CD8-positive, alpha-beta memory T cell (primary cell): ENCODE measurements at places on chromosomes 16 and 17. TPM values are rescaled to one million over a fixed set of nuclear protein-coding genes. Genes with fewer than 3 reads are reported as not detected.

- no peaks in the 10 kb centered on the region for H3K36me3 ChIP-seq
- H3K4me1 ChIP-seq, result no peaks in the 10 kb centered on the region
- no peak for DNase-seq
- H3K4me3 ChIP-seq, result no peak overlapping the region
- no peak overlapping the region for H3K27ac ChIP-seq
Observed at GRCh38 chr17:13690806-13691205, 89.1 kb upstream of the HS3ST3A1 start.

GRCh38 chr17:44636562-44636961 is 19.7 kb upstream of the MEIOC start:
- no peak for DNase-seq
- H3K4me1 ChIP-seq, result no peaks in the 10 kb centered on the region
- no peak overlapping the region for H3K4me3 ChIP-seq
- no peak overlapping the region for H3K27ac ChIP-seq
- no peaks in the 10 kb centered on the region for H3K36me3 ChIP-seq

DNA sequence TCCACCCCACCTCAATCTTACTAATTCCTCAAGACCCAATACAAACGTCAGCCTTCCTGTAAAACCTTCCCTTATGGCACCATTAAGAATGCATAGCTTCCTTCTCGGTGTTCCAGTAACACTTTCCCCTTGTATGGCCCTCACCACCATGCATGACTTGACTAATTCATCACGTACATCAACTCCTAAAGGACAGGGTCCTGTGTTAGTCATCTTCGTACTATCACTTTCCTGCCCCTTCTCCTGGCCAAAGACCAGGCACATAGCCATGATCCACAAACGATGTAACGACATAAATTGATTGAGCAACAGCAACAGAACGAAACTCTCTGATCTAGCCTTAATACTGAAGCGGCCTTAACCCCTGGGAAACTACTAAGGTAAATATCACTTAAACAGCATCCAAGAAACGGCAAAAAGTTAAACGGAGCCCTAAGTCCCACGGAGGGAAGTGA is 612 bp downstream of the PSMD12 start:
- H3K36me3 ChIP-seq, result peaks cover 1% of the 10 kb centered on the region
- no peak for DNase-seq
- peak overlapping the region; percentile 90 for H3K4me3 ChIP-seq
- peaks cover 32% of the 10 kb centered on the region for H3K4me1 ChIP-seq
- H3K27ac ChIP-seq, result peak overlapping the region; percentile 92

Gene CAMKK1
- 2.3 TPM for total RNA-seq

DNA sequence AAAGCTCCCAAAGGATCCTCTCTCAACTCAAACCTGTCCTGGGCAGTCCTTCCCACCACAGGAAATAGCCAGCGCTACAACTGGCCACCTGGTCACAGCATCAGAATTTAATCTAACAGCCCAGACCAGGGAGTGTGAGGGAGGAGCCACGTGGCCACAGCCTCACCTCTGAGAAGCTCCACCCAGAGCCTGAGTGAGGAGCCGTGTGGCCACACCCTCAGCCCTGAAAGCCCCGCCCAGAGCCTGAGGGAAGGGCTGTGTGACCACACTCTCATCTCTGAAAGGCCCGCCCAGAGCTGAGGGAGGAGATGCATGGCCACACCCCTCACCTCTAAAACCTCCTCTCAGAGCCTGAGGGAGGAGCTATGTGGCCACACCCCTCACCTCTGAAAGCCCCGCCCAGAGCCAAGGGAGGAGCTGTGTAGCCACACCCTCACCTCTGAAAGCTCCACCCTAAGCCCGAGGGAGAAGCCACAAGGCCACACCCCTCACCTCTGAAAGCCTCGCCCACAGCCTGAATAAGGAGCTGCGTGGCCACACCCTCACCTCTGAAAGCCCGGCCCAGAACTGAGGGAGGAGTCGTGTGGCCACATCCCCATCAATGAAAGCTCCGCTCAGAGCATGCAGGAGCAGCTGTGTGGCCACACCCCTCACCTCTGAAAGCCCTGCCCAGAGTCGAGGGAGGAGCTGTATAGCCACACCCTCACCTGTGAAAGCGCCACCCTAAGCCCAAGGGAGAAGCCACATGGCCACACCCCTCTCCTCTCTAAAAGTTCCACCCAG is 28.6 kb downstream of the SLC38A8 start:
- no peak overlapping the region for H3K4me3 ChIP-seq
- H3K36me3 ChIP-seq, result no peaks in the 10 kb centered on the region
- no peaks in the 10 kb centered on the region for H3K27me3 ChIP-seq
- no peak overlapping the region for H3K27ac ChIP-seq

Gene CSH2
- total RNA-seq, result not detected

DNA sequence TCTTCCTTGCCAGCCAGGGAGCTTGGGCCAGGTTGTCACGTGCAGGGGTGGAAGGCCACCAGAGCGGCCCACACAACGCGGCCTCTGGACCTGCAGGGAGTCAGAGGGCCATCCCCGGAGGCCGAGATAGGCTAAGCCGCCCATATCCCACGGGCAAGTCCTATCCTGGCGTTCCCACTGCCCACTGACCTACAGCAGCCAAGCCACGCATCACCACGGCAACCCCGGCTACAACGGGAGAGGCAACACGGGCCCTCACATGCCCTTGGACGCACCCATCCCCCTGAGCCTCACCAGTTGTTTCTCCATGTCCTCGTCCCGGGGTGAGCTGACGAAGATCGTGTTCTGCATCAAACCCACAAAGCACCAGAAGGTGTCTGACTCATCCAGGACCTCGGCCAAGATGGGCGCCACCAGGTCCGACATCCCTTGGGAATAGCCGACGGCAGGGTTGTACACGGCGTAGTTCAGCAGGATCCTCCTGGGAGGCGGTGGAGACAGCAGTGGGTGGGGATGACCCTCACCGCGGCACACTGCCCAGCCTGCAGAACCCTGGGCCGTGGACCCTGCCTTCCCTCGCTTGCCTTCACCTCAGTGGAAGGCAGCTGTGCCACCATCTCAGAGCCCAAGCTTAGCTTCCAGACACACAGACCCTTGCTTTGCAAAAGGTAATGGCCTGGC is 88.2 kb downstream of the TBC1D16 start:
- H3K27me3 ChIP-seq, result no peaks in the 10 kb centered on the region
- no peak overlapping the region for H3K4me3 ChIP-seq
- H3K36me3 ChIP-seq, result no peaks in the 10 kb centered on the region
- H3K27ac ChIP-seq, result no peak overlapping the region
- peaks cover 8% of the 10 kb centered on the region for H3K4me1 ChIP-seq

Gene C1QTNF8
- total RNA-seq, result not detected

- no peak overlapping the region for H3K4me3 ChIP-seq
- peaks cover 35% of the 10 kb centered on the region for H3K4me1 ChIP-seq
- no peak for DNase-seq
- H3K27me3 ChIP-seq, result no peaks in the 10 kb centered on the region
Observed at GRCh38 chr17:64003526-64004121, 5.5 kb downstream of the PRR29 start.

DNA sequence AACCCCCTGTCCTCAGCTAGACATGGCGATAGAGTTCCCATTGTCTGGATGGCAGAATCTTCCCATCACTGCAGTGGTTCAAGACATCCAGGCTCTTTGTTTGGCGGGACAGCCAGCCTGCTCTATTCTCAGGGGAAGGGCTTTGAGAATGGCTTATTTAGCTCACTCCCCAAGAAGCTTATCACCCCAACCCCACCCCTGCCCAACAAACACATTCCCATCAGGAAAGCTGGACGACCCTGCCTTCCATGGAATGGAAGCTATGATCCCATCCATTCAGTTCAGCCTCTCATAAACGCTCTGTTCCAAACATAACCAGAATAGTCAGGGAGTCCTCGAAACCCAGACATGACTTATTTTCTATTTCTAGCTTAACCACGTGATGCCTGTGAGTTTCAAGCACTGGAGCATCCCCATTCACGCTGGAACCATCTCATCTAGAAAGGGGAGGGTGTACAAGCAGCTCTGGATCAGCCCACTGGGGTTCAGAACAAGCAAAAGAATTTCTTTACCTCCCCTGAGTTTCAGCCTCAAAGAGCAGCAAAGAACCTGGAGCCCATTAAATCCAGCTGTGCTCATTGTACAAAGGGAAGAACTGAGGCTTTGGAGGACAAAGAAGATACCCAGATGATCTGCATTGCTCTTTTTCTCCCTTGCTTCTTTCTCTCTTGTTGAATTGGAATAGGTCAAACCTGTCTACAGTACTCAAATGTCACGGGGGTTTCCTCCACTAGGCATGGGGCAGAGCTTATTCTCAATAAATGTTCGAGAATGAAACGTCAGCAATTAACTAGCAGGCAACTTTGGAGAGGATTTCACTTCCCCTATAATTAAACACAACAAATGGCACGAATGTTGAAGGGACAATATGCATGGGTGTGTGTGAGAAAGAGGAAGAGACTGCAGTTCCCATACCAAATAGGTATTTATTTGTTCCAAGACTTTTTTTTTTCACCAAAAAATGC is 93.1 kb downstream of the XYLT1 start:
- no peaks in the 10 kb centered on the region for H3K36me3 ChIP-seq
- H3K27ac ChIP-seq, result no peak overlapping the region
- H3K4me1 ChIP-seq, result peaks cover 30% of the 10 kb centered on the region
- no peak for DNase-seq
- no peaks in the 10 kb centered on the region for H3K27me3 ChIP-seq
- no peak overlapping the region for H3K4me3 ChIP-seq

- H3K27me3 ChIP-seq, result no peaks in the 10 kb centered on the region
- H3K27ac ChIP-seq, result no peak overlapping the region
- no peaks in the 10 kb centered on the region for H3K36me3 ChIP-seq
- no peak overlapping the region for H3K4me3 ChIP-seq
- no peak for DNase-seq
Observed at GRCh38 chr17:27415120-27415795, 41.0 kb upstream of the KSR1 start.

Gene UNKL
- total RNA-seq, result 32.9 TPM

DNA sequence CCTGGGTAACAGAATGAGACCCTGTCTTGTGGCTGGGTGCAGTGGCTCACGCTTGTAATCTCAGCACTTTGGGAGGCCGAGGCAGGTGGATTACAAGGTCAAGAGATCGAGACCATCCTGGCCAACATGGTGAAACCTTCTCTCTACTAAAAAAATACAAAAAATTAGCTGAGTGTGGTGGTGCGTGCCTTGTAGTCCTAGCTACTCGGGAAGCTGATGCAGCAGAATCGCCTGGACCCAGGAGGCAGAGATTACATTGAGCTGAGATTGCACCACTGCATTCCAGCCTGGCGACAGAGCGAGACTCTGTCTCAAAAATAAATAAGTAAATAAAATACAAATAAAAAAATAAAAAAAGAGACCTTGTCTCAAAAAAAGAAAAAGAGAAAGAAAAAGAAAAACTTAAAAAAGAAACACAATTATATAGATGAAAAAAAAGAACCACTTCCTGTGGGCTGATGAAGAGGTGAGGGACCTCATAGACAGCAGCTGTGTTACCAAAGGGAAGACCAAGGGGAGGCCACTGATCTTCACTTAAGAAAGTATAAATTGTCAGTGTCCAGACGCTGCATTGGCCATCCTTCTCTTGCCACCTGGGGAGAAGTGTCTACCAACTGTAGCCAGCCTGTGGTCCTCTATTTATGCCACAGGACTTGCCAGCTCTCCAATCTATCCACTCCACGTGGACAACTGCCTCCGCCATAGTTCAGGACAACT is 24.4 kb upstream of the SMG1 start:
- no peak for DNase-seq
- peaks cover under 1% of the 10 kb centered on the region for H3K27me3 ChIP-seq
- H3K27ac ChIP-seq, result no peak overlapping the region
- no peak overlapping the region for H3K4me3 ChIP-seq
- no peaks in the 10 kb centered on the region for H3K36me3 ChIP-seq

DNA sequence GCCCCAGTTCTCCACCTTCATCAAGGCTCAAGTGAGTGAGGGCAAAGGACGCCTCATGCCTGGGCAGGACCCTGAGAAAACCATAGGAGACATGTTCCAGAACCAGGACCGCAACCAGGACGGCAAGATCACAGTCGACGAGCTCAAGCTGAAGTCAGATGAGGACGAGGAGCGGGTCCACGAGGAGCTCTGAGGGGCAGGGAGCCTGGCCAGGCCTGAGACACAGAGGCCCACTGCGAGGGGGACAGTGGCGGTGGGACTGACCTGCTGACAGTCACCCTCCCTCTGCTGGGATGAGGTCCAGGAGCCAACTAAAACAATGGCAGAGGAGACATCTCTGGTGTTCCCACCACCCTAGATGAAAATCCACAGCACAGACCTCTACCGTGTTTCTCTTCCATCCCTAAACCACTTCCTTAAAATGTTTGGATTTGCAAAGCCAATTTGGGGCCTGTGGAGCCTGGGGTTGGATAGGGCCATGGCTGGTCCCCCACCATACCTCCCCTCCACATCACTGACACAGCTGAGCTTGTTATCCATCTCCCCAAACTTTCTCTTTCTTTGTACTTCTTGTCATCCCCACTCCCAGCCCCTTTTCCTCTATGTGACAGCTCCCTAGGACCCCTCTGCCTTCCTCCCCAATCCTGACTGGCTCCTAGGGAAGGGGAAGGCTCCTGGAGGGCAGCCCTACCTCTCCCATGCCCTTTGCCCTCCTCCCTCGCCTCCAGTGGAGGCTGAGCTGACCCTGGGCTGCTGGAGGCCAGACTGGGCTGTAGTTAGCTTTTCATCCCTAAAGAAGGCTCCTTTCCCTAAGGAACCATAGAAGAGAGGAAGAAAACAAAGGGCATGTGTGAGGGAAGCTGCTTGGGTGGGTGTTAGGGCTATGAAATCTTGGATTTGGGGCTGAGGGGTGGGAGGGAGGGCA is 9.7 kb downstream of the FKBP10 start:
- no peaks in the 10 kb centered on the region for H3K27me3 ChIP-seq
- H3K4me1 ChIP-seq, result no peaks in the 10 kb centered on the region
- no peaks in the 10 kb centered on the region for H3K36me3 ChIP-seq
- H3K4me3 ChIP-seq, result no peak overlapping the region
- no peak for DNase-seq

DNA sequence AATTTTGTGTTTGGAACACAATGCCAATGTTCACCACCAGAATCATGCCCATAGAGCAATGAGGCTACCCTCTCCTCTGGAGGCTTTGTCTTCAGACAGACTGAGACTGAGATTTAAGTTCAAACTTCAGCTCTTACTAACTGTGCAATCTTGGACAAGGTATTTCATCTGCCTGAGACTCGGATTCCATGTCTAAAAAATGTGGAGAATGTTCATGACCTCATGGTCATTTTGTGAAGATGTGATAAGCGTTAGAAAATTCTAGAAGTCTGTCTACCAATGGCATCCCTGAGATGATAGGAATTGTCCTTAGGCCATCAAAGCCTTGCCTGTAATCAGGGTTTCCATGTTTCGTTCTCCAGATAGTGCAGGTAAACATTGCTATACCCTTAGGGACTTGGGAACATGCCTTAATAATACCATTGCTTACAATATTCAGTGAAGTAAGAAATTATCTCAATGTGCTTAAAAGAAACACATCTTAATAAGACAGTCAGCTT is 388.2 kb upstream of the MAF start:
- no peaks in the 10 kb centered on the region for H3K27me3 ChIP-seq
- H3K36me3 ChIP-seq, result no peaks in the 10 kb centered on the region
- no peak overlapping the region for H3K27ac ChIP-seq
- no peak overlapping the region for H3K4me3 ChIP-seq
- no peaks in the 10 kb centered on the region for H3K4me1 ChIP-seq

- no peak for DNase-seq
- no peaks in the 10 kb centered on the region for H3K27me3 ChIP-seq
- H3K36me3 ChIP-seq, result no peaks in the 10 kb centered on the region
- H3K27ac ChIP-seq, result no peak overlapping the region
- H3K4me1 ChIP-seq, result no peaks in the 10 kb centered on the region
Observed at GRCh38 chr16:86191663-86192062, 292.7 kb downstream of the IRF8 start.

GRCh38 chr17:11178581-11178980 is 62.4 kb upstream of the SHISA6 start:
- H3K4me1 ChIP-seq, result no peaks in the 10 kb centered on the region
- H3K4me3 ChIP-seq, result no peak overlapping the region
- H3K36me3 ChIP-seq, result no peaks in the 10 kb centered on the region
- DNase-seq, result no peak
- no peak overlapping the region for H3K27ac ChIP-seq
